Kidney (tissue), 22 donors: ENCODE measurements at places on chromosomes 7 and 10. TPM values are rescaled to one million over a fixed set of nuclear protein-coding genes. Genes with fewer than 3 reads are reported as not detected.
A peak's percentile ranks its signal among the peaks of the same experiment; 100 is the strongest.

Gene UCN3
- not detected for total RNA-seq

Gene UPK3BL1
- 23.9 TPM for total RNA-seq

Gene TEX47
- total RNA-seq: not detected

Gene CC2D2B
- 2.5 TPM for total RNA-seq

Gene CHST12
- 25.6 TPM for total RNA-seq

Gene NCF1
- 8.4 TPM for total RNA-seq

Gene GATAD1
- 35.8 TPM for total RNA-seq

Gene LRRC17
- 4.0 TPM for total RNA-seq

Gene NUTM2E
- 0.16 TPM for total RNA-seq

Gene SFTPA1
- not detected for total RNA-seq

Gene CHAT
- not detected for total RNA-seq

Gene ITPRID1
- not detected for total RNA-seq

Gene TDRD1
- 0.88 TPM for total RNA-seq

Gene CACUL1
- total RNA-seq: 39.3 TPM

DNA sequence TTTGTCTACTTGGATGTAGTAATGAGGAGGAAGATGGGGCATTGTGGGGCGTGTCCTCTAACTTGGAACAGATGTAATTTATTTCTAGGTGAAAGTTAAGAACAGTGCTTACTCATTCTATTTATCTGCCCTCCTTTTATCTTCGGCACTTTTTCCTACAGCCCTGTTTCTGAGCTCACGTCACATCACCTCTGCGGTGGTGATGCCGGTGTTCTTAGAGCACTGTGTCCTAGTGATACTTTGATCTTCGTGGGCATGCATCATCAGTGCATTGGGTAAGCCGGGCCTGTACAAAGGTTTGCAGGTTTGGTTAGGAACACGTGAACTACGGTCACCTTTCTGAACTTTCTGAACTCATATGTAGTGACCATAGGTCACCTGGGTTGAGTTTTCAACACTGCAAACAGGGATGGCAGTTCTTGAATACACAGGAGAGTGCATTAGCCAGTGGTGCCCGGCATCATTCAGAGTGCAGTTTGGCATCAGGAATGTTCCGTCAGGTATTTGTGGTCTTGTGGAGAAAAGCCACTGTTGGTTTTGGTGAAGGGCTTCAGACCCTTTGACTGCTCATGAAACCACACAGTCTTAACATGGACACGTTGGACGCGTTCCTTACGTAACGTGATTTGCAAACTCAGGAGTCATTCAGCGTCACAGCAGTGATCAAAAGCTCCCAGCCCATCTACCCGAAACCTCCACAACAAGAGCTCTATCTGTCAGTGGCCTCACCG lies 5.6 kb downstream of the POR start:
- H3K36me3 ChIP-seq: peaks cover 5% of the 10 kb centered on the region
- no peak overlapping the region for H3K4me3 ChIP-seq
- H3K27me3 ChIP-seq: no peaks in the 10 kb centered on the region
- no peak for DNase-seq

- H3K36me3 ChIP-seq: no peaks in the 10 kb centered on the region
- peak overlapping the region; percentile 84 for H3K27ac ChIP-seq
- H3K4me1 ChIP-seq: peaks cover 23% of the 10 kb centered on the region
- H3K4me3 ChIP-seq: no peak overlapping the region
- no peaks in the 10 kb centered on the region for H3K27me3 ChIP-seq
These were observed 207.2 kb upstream of the SVIL start for GRCh38 chr10:29841724-29842649.

DNA sequence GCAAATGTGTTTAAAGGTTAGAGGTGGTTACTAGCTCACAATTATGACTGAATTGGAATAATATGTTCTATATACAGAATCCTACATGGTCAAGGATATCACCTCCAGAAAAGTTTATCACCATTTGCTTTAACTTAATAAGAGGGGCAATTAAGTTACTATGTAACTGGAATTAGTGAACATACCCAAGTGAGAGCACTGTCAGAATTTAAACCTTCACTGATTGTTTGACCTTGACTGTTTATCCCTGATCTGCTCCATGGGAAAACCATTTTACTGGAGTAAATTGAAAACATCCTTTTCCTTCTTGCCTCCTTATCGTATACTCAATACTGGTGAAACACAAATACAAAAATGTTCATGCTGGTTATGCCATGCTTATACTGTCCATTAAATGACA lies 107.4 kb downstream of the SEMA3D start:
- no peak overlapping the region for H3K4me3 ChIP-seq
- H3K27ac ChIP-seq: no peak overlapping the region
- H3K4me1 ChIP-seq: no peaks in the 10 kb centered on the region
- DNase-seq: no peak
- no peaks in the 10 kb centered on the region for H3K27me3 ChIP-seq

GRCh38 chr7:121530227-121531174 lies 134.4 kb upstream of the FAM3C start:
- H3K27ac ChIP-seq: no peak overlapping the region
- no peaks in the 10 kb centered on the region for H3K27me3 ChIP-seq
- no peak overlapping the region for H3K4me3 ChIP-seq
- no peaks in the 10 kb centered on the region for H3K4me1 ChIP-seq
- H3K36me3 ChIP-seq: no peaks in the 10 kb centered on the region

- DNase-seq: no peak
- no peaks in the 10 kb centered on the region for H3K27me3 ChIP-seq
- H3K4me1 ChIP-seq: peaks cover 6% of the 10 kb centered on the region
- H3K4me3 ChIP-seq: no peak overlapping the region
These were observed 13.5 kb downstream of the MYOF start for GRCh38 chr10:93468461-93469213.

GRCh38 chr10:74081941-74082718 lies 68.5 kb downstream of the AP3M1 start:
- no peaks in the 10 kb centered on the region for H3K4me1 ChIP-seq
- H3K4me3 ChIP-seq: no peak overlapping the region
- peaks cover 9% of the 10 kb centered on the region for H3K36me3 ChIP-seq
- no peaks in the 10 kb centered on the region for H3K27me3 ChIP-seq
- no peak overlapping the region for H3K27ac ChIP-seq
- DNase-seq: no peak

DNA sequence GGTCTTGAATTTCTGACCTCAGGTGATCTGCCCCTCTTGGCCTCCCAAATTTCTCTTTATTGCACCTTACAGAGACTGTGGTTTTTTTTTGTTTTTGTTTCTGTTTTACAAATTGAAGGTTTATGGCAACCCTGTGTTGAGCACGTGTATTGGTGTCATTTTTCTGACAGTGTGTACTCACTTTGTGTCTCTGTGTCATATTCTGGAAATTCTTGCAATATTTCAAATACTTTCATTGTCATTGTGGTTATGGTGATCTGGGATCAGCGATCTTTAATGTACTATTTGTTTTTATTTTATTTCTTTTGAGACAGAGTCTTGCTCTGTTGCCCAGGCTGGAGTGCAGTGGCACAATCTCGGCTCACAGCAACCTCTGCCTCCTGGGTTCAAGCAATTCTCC lies 89.8 kb downstream of the PRTFDC1 start:
- DNase-seq: no peak
- H3K36me3 ChIP-seq: no peaks in the 10 kb centered on the region
- no peak overlapping the region for H3K27ac ChIP-seq
- H3K27me3 ChIP-seq: no peaks in the 10 kb centered on the region
- no peaks in the 10 kb centered on the region for H3K4me1 ChIP-seq
- no peak overlapping the region for H3K4me3 ChIP-seq

DNA sequence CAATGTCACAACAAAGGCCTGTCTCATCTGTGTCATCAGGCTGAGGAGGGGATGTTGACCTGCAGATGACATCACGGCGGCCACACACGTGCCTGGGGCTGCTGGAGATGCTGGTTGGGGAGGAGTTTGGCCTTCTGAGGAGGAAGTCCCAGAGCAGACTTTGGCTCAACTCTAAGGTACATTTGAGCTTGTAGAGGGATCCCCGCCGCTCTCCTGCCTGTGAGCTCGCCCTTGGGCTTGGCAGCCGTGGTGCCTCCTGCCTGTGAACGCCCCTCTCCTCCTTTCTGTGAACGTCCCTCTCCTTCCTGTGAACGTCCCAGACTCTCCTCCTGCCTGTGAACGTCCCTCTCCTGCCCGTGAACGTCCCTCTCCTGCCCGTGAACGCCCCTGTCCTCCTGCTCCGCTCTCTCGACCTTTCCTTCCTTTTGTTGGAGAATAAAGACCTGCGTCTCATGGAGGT lies 176.4 kb downstream of the DNAJB6 start:
- no peaks in the 10 kb centered on the region for H3K27me3 ChIP-seq
- H3K4me3 ChIP-seq: no peak overlapping the region
- H3K27ac ChIP-seq: no peak overlapping the region
- H3K4me1 ChIP-seq: no peaks in the 10 kb centered on the region
- H3K36me3 ChIP-seq: no peaks in the 10 kb centered on the region
- no peak for DNase-seq

DNA sequence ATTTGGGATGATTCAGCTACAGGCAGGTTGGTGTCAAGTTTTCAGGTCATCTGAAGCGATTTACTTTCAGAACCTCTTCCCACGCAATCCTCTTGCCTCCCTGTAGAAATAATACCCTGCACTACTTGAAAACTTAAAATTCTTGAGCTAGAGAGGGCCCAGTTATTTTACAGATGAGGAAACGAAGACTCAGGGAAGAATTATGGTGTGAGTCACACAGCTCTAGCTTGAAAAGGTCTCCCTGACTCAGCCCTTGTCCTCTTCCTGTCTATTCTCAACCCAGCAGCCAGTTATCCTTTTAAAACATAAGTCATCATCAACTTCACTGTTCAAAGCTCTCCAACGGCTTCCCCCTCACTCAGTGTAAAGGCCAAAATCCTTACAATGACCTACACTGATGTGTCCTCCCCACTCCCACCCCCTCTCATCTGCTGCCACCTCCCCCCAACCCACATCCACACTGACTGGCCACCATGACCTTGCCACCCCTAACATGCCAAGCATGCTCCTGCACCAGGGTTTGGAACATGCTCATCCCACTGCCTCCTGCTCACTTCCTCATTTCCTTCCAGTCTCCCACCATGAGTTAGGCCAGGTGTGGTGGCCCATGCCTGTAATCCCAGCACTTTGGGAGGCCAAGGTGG lies 3.4 kb downstream of the DNMBP start:
- H3K36me3 ChIP-seq: no peaks in the 10 kb centered on the region
- H3K27ac ChIP-seq: no peak overlapping the region
- H3K4me1 ChIP-seq: peaks cover 10% of the 10 kb centered on the region
- H3K4me3 ChIP-seq: no peak overlapping the region
- H3K27me3 ChIP-seq: no peaks in the 10 kb centered on the region

GRCh38 chr10:32360241-32360640 lies 13.3 kb upstream of the EPC1 start:
- H3K4me3 ChIP-seq: no peak overlapping the region
- no peaks in the 10 kb centered on the region for H3K27me3 ChIP-seq
- no peaks in the 10 kb centered on the region for H3K4me1 ChIP-seq

DNA sequence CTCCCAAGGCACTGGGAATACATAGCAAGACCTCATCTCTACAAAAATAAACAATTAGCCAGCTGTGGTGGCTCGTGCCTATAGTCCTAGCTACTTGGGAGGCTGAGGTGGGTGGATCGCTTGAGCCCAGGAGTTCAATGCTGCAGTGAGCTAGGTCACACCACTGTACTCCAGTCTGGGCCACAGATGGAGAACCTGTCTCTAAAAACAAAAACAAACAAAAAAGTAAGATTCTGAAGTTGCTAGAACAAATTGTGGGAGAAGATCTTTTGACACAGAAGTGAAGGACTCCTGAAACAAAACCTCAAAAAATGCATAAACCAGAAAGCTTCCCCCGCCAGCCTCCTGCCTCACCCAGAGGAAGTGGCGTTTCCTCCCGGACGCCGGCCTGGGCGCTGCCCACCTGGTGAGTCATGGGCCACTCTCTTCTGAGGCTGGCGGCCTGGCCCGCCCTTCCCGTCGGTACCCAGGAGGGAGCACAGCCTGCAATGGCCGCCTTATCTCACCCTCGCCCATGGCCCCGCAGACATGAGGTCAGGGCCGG lies 25.4 kb upstream of the ELN start:
- no peaks in the 10 kb centered on the region for H3K36me3 ChIP-seq
- H3K4me3 ChIP-seq: no peak overlapping the region
- peak overlapping the region; percentile 37 for H3K27ac ChIP-seq
- H3K27me3 ChIP-seq: no peaks in the 10 kb centered on the region

GRCh38 chr10:47167591-47167990 lies 132.4 kb upstream of the GDF10 start:
- H3K36me3 ChIP-seq: no peaks in the 10 kb centered on the region
- no peak for DNase-seq
- H3K27ac ChIP-seq: no peak overlapping the region
- H3K4me1 ChIP-seq: peaks cover 9% of the 10 kb centered on the region
- no peak overlapping the region for H3K4me3 ChIP-seq
- no peaks in the 10 kb centered on the region for H3K27me3 ChIP-seq

GRCh38 chr10:71092812-71093401 lies 119.5 kb upstream of the UNC5B start:
- no peak overlapping the region for H3K4me3 ChIP-seq
- no peaks in the 10 kb centered on the region for H3K4me1 ChIP-seq
- DNase-seq: no peak
- H3K36me3 ChIP-seq: no peaks in the 10 kb centered on the region
- no peaks in the 10 kb centered on the region for H3K27me3 ChIP-seq

DNA sequence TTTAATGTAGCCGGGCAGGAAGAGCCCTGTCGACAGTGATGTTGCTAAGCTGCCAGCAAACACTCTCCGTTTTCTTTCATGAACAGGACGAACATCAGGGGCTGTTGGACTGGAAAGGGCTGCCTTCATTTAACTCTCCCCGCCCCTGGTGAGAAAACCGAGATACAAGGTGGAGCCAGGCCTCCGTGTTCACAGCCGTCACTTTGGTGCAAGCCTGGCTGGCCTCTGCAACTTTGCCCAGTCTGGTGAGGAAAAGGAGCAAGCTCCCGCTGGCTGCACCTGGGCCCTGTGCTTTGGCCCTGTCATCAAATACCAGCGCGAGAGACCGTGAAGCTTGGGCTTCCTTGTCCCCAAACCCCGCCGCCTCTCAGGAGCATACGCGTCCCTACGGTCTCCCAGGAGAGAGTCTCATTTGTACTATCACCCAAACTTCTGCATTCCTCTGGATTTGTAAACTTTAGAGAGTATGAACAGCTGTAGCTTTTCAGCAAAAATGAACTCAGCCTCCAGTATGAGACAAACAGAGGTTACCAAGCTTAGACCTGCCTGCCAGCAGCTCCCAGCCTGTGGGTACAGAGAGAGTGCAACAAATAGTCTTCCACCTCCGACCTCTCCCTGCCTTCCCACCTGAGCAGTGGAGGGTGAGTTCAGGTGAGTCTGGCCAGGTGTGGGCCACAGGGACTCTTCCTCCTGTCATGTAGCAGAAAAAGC lies 445.3 kb upstream of the MGMT start:
- no peak for DNase-seq
- no peak overlapping the region for H3K4me3 ChIP-seq
- no peaks in the 10 kb centered on the region for H3K27me3 ChIP-seq
- H3K4me1 ChIP-seq: no peaks in the 10 kb centered on the region

GRCh38 chr10:33556620-33557019 lies 222.2 kb upstream of the NRP1 start:
- no peaks in the 10 kb centered on the region for H3K36me3 ChIP-seq
- no peaks in the 10 kb centered on the region for H3K27me3 ChIP-seq
- no peak overlapping the region for H3K27ac ChIP-seq

DNA sequence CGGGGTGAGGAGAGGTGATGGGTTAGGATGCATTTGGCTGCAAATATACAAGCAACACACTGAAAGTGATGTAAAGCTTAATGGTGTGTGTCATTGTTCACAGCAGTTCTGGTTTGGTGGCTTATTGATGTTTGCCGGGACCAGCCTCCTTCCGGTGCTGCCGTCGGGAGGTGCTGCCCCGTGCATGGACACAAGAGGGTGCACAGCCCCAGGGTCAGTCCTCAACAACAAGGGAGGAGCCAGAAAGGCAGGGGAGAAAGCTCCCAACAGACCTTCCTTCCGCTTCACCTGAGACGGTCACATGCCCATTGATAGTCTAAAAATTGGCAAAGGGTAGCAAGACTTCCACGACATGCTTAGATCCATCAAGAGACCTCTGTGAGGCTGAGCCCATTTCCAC lies 9.5 kb downstream of the RNF32 start:
- peaks cover 3% of the 10 kb centered on the region for H3K4me1 ChIP-seq
- DNase-seq: peak; percentile 59
- H3K4me3 ChIP-seq: no peak overlapping the region
- H3K27me3 ChIP-seq: no peaks in the 10 kb centered on the region
